ENCODE measurements at places on chromosomes 12 and 14.

- DNase-seq: no peak
Measured at GRCh38 chr14:36515896-36516718, 3.9 kb downstream of the NKX2-1 start.

- no peak for DNase-seq
Measured at GRCh38 chr12:15751741-15752140, 37.4 kb downstream of the EPS8 start.

- no peak for DNase-seq
Measured at GRCh38 chr12:111261911-111262676, 106.8 kb downstream of the PHETA1 start.

DNA sequence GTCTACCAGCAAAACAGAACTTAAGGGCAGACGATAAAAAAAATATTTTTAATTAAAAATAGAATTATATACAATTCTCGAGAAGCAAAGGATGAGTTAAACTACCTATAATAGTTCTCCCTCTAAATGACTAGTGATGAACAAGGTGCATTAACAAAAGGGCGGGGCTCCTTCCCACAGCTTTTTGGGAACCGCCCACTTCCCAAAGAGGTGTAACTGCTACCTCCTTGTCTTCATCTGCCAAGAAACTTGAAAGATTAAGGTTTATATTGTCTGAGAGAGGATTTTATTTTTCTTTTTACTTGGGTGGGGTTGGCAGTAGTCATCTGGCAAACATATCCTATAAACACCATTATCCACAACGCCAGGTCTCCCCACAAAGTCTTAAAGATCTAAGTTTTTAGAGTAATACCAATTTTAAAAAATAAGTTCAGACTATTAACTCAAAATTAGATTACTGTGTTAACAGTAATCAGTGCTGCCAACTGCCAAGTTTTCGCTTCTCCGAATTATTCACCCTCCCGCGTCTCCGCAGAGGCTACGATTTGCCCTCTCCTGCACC, 938 bp downstream of the RALGAPA1 start:
- DNase-seq: no peak

DNA sequence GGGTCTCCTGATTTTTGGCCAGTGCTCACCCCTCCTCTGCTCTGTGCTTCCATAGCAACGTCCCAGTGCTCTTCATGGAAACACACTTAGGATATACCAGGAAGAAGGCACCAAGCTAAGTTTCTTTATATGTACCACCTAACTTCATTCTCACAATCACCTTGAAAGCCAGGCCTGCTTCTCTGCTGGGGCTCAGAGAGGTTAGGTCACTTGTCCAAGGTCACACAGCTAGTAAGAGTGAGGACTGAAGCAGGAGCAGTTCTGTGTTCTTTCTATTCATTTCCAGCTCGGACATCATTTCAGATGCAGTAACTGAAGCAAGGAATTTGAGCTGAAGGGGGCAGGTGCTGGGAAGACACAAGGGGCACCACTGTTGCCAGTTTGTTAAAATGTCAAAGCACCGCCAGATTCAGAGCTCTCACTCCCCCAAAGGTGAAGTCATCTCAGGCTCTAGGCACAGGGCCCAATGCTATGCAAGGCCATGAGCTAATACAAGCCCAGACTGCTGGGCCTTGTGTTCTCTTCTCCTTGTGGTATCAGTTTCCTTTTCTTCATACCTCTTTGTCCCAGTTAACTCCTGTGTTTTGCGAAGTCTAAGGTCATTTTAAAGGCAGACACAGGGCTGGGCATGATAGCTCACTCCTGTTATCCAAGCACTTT, 19.7 kb upstream of the YY1 start:
- no peak for DNase-seq

- no peak for DNase-seq
Measured at GRCh38 chr12:84605983-84606382, 306.6 kb downstream of the SLC6A15 start.

- DNase-seq: no peak
Measured at GRCh38 chr14:92729634-92730358, 18.6 kb downstream of the LGMN start.

GRCh38 chr12:53450936-53451335, 966 bp upstream of the PCBP2 start:
- no peak for DNase-seq

DNA sequence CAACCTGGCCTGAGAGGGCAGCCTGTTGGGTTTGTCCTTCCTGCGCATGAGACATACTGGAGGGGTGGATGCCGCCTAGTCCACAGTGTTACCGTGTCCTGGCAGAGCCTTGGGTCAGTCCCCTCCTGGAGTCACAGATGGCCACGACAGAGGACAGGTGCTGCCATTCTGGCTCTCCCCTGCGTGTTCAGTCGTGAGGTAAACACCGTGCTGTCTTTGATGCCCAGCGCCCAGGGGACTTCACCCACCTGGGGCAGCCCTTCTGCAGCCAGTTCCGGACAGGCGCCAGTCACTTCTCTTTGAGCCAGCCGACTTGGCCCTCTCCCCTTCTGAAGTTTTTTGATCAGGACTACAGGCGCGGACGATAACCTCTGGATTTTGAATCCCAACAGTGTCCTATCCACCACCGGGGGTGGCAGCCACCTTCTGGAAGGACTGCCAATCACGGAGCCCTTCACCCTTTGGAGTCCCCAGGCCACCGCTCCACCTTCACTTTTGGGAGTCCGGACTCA, 933.0 kb downstream of the DIO2 start:
- DNase-seq: no peak

GRCh38 chr14:57480051-57480450, 13.6 kb downstream of the CCDC198 start:
- no peak for DNase-seq

GRCh38 chr12:105113094-105113493, 5.6 kb downstream of the WASHC4 start:
- DNase-seq: no peak

DNA sequence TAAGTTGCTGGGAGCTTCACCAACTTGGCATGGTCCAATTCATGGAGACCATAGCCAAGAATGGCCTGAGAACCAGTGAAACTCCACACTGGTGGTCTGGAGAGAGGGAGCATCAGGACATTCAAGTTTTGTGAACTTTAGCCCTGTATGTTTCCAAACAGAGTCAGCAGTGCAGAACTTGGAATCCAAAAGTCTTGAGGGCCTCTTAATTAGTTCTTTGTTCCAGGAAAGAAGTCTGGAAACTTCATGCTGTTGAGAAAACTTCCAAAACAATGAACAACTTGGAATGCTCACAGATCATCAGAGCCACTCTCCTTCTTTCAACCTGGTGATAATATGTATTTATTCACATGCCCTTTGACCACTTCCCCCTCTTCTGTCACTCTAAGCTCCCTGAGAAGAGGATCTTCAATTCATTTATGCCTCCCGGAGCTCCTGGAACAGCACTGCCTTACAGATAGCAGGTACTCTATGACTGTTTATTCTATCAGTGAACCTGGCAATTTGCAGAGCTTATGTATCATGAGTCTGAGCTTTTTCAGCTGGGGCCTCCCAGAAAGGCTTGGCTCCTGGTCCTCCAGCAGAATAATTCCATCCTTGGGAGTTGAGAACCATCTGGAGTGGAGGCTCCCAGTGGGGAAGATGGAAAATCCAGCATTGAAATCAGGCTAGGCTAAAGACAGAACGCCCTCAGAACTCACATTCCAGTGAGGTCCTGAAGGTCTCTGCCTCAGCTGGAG, 191.4 kb downstream of the KTN1 start:
- DNase-seq: no peak

DNA sequence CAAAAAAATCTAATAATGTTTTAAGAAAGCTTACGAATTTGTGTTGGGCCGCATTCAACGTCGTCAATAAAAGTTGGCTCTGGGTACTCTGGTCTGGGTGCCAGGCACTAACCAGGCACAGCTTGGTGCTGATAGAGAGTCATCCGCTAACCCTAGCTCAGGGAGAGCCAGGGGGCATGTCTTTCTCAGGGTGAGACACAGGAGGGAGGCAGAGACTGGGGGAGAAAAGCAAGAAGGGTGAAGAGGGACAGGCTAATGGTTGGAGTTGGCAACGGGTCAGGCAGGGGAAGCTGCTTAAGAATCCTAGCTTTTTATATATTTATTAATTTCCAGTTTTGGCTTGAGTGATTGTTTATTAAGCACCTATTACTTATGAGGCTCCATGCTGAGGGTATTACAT, 105.0 kb downstream of the CMKLR1 start:
- peak; percentile 24 for DNase-seq

GRCh38 chr12:32566663-32567295, 112.3 kb upstream of the DNM1L start:
- no peak for DNase-seq

DNA sequence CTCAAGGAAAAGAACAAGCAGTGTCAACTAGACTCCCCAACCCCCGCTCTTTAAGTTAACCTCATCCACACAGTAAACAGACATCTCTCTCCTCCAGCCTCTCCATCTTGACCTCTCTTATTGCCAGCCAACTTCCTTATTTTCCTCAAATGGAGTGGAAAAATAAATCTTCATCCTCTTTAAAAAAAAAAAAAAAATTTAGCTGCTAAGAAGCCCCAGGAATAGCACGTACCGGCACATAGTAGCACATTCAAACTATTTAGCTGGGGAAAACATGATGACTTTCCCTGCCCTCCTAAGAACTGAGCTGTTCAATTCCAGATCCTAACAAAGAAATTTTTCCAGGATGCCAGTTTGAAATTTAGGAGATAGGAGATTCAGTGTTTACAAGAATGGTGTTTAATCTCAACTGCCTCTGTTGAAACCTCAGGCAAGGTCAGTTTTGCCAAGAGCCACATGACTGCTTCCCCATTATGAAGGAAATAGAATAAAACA, 90.8 kb downstream of the EPS8 start:
- no peak for DNase-seq

DNA sequence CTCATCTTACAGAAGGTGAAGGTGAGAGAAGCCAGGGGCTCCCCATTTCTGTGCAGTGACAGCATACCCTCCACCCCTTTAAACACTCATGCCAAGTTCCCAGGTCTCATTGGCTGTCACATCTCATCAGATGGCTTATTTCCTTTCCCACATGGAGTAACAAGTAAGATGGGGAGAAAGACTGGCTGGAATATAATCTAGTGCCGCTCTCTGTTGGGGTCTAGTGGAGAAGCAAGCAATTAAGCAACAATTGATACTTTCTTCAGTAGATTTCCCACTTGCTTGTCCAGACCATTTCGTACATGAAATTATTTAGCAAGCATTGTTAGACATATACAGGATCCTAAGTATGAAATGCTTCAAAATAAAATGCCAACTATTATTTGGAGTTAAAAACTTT, 92.2 kb downstream of the SLC5A8 start:
- no peak for DNase-seq

DNA sequence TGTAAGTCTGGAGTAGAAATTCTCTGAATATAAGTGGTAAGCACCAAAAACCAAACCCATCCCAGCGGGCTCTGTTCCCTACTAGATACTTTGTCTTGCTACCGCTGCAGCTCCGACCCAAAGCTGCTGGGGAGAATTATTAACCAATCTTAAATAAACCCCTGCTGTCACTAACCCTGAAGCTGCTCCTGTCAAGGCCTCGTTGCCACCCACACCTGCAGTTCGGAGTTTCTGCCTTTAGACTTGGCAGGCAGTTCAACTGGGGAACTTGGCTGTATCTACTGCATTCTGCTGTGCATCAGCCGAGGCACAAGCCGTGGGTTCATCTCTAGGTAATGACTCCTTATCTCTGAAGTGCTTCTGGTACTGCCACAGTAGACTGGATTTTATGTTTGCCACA, 55.5 kb downstream of the PPM1A start:
- no peak for DNase-seq

- DNase-seq: no peak
Measured at GRCh38 chr12:126342866-126343265, 1277.6 kb downstream of the AACS start.

GRCh38 chr14:71403656-71404055, 496.4 kb downstream of the PCNX1 start:
- DNase-seq: peak; percentile 55

- no peak for DNase-seq
Measured at GRCh38 chr14:86892152-86892956, 1100.6 kb downstream of the GALC start.

- DNase-seq: no peak
Measured at GRCh38 chr12:120834489-120835303, 69.5 kb downstream of the SPPL3 start.

Measured in CD4-positive, alpha-beta T cell treated with Interferon alpha-2 for 1 hour (primary cell).